ENCODE measurements at places on chromosomes 5 and 9.

GRCh38 chr5:63127054-63127453 is 548.4 kb downstream of the LRRC70 start:
- no peak for DNase-seq

- DNase-seq: no peak
Measured at GRCh38 chr5:52469420-52469819, 318.3 kb upstream of the ITGA1 start.

DNA sequence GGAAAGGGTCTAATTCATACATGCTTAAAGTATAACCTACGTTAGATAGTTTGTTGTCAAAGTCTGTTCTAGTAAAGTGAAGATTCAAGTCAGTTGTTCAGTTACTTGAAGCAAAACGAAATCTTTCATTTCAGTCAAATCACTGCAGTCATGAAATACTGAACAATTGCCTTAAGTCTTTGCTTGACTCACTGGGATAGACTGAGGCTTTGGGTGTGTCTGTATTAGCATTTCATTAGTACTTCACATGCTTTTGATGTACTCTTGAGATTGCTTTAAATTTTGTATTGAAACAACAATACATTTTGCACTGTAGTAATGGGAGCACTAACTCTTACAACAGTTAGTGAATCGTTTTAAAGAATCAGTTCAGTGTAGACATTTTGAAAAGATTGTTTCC is 4.0 kb upstream of the CMYA5 start:
- DNase-seq: no peak

DNA sequence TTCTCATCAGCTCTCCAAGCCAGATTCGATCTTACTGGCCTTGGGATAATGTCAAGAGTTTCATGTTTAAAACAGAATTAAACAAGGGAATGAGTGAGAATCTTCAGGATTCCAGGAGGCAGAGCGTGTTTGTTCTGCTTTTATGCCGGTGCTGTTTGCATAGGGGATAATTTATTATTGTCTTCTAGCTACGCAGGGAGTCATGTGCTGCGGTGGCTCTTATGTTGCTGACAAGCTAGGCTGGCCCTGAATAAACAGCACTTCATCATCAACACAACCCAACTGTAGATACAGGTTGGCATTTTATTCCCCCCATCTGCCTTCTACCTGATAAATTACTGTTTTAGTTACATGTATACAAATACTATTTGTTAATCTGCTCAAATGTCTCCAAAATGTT is 47.1 kb upstream of the PCA3 start:
- no peak for DNase-seq

DNA sequence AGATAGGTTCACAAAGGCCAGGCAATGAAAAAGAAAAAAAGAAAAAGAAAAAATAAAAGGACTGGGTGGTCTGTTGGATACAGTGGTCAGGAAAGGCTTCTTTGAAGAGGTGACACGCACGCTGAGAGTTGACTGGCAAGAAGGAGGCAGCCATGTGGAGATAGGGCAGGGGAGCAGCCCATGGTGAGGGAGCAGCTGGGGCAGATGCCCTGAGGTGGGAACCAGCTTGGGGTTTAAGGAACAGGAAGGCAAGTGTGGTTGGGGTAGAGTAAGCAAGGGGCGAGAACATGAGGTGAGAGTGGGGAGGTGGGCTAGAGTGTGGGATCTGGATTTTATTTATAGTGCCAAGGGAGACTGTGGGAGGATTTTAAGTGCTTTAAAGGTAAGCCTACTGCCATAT is 6.8 kb downstream of the ENHO start:
- no peak for DNase-seq

DNA sequence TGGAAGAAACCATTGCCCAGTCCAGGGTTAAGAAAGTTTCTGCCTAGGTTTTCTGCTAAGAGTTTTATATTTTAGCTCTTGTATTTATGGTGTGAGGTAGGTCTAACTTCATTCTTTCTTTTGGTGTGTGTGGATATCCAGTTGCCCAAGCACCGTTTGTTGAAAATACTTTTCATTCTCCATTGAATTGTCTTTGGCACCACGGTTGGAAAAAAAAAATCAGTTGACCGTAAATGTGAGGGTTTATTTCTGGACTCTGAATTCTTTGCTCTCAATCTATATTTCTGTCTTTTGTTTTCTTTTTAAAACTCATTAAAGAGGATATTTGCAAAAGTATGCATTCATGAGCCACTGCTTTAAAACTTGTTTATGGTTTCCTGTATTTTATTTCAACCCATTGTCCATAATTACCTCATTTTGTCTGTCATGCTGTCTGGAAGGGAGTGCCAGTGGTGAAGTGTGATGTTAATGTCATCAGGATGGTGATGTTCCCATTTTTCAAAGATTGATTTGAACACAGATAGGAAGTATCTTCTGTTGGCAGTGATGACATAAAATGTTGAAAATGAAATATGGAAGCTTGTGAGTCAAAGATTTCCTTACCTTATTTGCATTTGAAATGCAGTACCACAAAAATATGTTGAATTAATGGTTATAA is 33.9 kb downstream of the HABP4 start:
- no peak for DNase-seq

DNA sequence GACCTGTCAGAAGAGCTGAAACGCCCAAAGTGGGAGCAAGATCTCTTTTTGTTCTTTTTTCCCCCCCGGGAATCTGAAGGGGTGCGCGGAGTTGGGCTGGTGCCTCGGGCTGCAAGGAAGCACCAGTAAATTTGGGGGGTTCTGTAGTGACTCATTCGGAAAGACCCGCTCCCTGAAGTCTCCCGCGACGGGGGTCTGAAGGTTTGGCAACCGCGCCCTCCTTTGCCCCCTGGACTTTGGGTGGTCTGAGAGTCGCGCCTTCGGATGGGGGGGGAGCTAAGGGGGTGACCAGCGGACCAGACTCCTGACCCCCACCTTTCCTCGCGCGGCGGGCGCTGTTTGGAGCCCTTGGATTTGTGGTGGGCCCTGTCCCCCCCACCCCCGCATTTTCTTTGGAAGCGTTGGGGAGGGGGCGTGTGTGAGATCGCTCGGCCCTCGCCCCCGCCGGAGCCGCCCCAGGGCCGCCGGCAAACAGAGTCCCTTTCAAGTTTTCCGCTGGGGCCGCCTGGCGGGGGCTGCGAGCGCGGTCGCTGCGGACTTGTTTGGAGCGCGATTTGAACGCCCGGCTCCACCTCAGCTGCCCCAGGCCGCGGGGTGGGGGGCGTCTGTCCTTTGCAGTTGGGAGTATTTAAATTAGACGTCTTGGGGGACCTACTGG is 2.0 kb downstream of the CXXC5 start:
- no peak for DNase-seq

GRCh38 chr5:90940227-90940995 is 381.8 kb downstream of the ADGRV1 start:
- no peak for DNase-seq

GRCh38 chr9:88993327-88993726 is 2.1 kb downstream of the S1PR3 start:
- DNase-seq: no peak

DNA sequence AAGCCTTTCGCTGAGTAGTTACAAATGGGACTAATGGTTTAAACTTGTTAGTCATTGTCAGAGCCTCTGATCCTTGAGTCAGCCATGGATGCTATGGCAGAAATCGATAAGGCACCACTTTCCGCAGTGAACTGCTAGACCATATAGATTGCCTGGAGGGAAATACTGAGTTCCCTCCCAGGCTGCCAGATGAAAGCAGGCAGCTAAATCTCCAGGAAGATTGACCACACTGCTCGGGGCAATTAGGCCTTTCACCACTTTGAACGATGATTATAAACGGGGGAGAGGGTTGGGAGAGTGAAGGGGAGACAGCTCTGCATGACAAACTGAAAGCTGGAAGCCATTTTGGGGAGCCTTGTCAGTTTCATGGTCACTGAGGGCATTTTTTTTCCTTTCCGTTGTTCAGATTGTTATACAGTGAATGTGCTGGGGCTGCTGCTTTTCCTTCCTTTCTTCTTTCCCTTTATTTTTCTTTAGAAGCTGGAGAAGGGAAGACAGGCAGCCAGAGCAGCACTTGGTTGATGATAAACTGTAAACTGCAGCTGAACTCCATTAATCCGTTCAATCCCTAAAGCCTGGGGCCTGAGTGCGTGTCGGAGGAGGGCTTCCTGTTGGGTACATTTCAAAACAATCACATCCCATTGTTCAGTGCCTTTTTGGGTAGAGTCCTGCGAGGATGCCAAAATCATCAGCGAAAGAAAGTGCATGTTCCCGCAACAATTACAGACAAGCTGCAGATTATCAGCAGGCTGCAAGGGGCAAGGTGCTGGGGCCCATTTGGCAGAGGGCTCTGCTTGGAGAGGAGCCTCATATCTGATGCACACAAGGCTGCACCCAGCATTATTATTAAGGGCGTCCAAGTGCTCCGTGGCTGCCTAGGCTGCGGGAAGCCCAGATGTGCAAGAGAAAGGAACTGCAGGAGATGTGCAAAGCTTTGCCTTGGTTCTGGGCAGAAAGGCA is 308.4 kb downstream of the PSAT1 start:
- no peak for DNase-seq

DNA sequence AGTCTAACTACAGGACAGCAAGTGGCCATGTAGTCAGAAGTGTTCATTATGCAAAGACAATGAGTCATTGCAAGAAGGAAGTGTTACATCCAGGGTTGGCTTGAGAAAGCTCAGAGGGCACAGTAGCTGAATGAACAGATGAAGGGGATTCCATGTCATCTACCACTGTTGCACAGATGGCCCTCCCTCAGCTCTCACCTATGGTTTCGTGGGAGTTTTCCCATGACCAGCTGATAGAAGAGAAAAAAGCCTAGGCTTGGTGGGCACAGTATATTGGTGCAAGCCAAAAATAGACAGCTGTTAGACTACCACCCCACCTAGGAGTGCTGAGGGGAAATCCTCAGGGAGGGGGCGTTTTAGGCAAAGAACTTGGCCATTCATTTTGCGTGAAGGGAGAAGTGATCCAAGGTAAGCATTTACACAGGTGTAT is 217.0 kb downstream of the DMRT2 start:
- DNase-seq: no peak

- DNase-seq: no peak
Measured at GRCh38 chr5:51389577-51390463, 6.6 kb downstream of the ISL1 start.

- DNase-seq: no peak
Measured at GRCh38 chr5:118144540-118144939, 843.8 kb downstream of the DTWD2 start.

GRCh38 chr5:114390431-114390830 is 28.6 kb downstream of the KCNN2 start:
- no peak for DNase-seq

GRCh38 chr5:172540099-172540870 is 86.0 kb upstream of the SH3PXD2B start:
- DNase-seq: no peak

DNA sequence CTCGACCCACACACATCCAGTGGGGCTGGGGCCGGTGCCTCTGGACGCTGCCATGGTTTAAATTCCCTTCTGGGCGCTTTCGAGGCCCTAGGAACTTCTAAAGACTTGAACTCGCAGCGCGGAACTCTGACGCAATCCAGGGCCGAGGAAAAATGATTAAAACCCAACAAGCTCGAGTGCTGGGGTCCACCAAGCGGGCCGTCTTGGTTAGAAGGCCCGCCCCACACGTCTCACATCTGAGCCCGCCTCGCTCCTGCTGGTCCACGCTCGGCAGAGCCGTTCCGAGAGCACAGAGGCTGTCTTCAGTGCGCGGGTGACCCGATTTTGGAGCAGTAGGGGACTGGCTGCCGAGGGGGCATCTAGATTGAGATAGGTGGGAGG is 1.5 kb downstream of the CRHBP start:
- DNase-seq: no peak

- DNase-seq: no peak
Measured at GRCh38 chr5:168979135-168979534, 321.8 kb downstream of the SLIT3 start.

DNA sequence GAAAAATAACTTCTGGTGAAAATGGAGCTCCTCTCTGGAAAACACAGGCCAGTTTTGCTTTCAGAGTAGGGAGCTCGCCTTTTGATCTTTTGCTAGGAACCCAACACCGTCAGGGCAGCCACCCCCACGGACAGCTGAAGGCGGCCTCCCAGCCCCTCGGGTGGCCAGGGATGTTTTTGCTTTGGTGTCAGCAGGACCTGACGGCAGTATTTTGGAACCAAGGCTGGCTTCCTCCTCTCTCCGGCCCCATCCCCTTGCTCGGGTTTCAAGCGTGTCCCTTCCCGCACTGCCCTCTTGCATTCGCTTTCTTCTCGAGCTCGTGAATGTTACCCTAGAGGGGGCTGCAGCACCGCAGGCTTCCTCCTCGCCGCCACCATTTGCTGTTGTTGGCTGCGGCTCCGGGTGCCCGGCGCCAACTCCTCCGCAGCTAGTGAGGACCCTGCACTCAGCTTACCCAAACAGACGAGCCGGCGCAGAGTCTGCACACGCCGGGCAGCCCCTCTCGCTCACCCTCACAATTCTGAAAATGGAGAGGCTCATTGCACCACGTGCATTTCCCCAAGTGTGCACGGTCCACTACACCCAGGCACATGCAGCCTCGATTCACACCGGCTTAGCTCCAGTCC is 35.5 kb upstream of the ADAMTSL1 start:
- no peak for DNase-seq

- DNase-seq: no peak
Measured at GRCh38 chr9:134601764-134602163, 39.8 kb upstream of the COL5A1 start.

DNA sequence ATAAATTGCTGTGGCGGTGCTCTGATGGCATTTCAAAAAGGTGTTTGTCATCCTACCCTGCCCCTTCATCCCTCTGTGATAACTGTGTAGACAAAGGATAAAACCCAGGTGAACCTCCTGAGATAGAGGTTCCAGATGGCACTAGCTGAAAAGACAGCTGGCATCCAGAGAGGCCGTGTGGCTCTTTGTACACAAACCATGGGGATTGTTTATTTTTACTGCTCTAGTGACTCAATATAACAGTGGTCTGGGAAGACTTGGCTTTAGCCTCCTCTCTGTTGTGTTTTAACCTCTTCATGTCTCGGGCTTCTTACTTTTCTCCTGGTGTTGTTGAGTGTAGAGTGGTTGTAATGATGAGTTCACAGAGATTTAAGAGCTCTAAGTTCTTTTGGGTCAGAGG is 48.8 kb downstream of the SH3GL2 start:
- no peak for DNase-seq

- DNase-seq: no peak
Measured at GRCh38 chr5:175523292-175523691, 44.9 kb downstream of the SFXN1 start.

DNA sequence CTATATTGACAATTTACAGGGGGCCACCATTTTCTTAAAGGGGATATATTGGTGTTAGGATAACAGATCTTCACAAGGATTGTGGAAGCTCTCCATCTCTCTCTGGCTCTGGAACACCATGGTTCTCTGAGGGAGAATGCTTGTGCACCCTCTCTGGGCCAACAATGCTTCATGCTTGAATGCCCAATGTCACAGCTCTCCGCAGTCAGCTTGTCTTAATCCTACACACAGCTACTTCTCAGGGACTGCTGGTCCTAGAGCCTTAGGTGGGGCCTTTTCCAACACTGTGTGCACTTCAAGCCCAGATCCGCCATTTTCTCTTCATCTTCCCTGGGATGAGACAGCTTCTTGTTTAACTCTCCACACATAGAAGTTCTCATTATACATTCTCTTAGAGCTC is 6.9 kb upstream of the PDLIM4 start:
- no peak for DNase-seq

GRCh38 chr5:151498395-151499155 is 51.2 kb downstream of the SLC36A1 start:
- DNase-seq: no peak

GRCh38 chr5:53109056-53109442 is 508 bp downstream of the MOCS2 start:
- DNase-seq: no peak

GRCh38 chr5:75678155-75678554 is 39.1 kb downstream of the POC5 start:
- no peak for DNase-seq

Measured in effector memory CD4-positive, alpha-beta T cell (primary cell).